ENCODE measurements at places on chromosomes 16 and 17. TPM values are rescaled to one million over a fixed set of nuclear protein-coding genes. Genes with fewer than 3 reads are reported as not detected.

RSPRY1 gene
- 58.4 TPM for total RNA-seq

GRCh38 chr17:8994319-8994718 lies 27.0 kb upstream of the NTN1 start:
- H3K36me3 ChIP-seq: no peaks in the 10 kb centered on the region
- H3K27ac ChIP-seq: no peak overlapping the region
- H3K27me3 ChIP-seq: peaks cover 5% of the 10 kb centered on the region

NKD1 gene
- total RNA-seq: 98.1 TPM

GRCh38 chr17:66235377-66235994 lies 6.3 kb upstream of the APOH start:
- H3K36me3 ChIP-seq: no peaks in the 10 kb centered on the region
- no peak for DNase-seq

KRT9 gene
- total RNA-seq: not detected

DNA sequence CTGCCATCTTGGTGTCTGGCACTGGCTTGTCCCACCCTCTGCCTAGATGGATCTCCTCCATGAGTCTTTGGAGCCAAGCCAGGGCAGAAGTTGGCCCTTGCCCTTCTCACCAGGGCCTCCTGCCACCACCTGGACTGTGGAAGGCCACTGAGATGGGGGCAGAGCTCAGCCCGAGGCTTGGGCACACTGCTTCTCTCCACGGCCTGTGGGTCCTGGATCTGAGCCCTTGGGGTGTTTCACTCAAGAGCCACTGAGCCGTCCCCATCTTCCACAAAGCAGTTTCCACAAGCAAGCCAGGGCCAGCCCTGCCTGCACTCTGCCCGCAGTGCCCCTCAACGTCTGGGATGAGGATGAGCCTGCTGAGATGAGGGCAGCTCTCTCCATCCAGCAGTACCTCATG lies 16.7 kb upstream of the CD300A start:
- DNase-seq: no peak
- H3K27ac ChIP-seq: no peak overlapping the region
- no peaks in the 10 kb centered on the region for H3K36me3 ChIP-seq
- H3K4me1 ChIP-seq: peaks cover 16% of the 10 kb centered on the region

STX1B gene
- total RNA-seq: 0.41 TPM

GRCh38 chr16:56478281-56479049 lies 27.1 kb downstream of the OGFOD1 start:
- H3K36me3 ChIP-seq: no peaks in the 10 kb centered on the region
- H3K4me3 ChIP-seq: no peak overlapping the region
- no peak overlapping the region for H3K27ac ChIP-seq
- no peaks in the 10 kb centered on the region for H3K4me1 ChIP-seq

GRCh38 chr17:48542698-48543106 lies 2.2 kb downstream of the HOXB2 start:
- H3K27me3 ChIP-seq: peaks cover 17% of the 10 kb centered on the region
- peaks cover 26% of the 10 kb centered on the region for H3K4me1 ChIP-seq
- peak overlapping the region; percentile 95 for H3K27ac ChIP-seq
- H3K36me3 ChIP-seq: no peaks in the 10 kb centered on the region

MYH11 gene
- 1,914 TPM for total RNA-seq

PDIA2 gene
- total RNA-seq: 2.6 TPM

CACNA1G gene
- not detected for total RNA-seq

- no peak overlapping the region for H3K4me3 ChIP-seq
- no peak overlapping the region for H3K27ac ChIP-seq
- DNase-seq: no peak
- no peaks in the 10 kb centered on the region for H3K36me3 ChIP-seq
These were observed 7.3 kb upstream of the PRPSAP2 start for GRCh38 chr17:18850679-18851078.

DNA sequence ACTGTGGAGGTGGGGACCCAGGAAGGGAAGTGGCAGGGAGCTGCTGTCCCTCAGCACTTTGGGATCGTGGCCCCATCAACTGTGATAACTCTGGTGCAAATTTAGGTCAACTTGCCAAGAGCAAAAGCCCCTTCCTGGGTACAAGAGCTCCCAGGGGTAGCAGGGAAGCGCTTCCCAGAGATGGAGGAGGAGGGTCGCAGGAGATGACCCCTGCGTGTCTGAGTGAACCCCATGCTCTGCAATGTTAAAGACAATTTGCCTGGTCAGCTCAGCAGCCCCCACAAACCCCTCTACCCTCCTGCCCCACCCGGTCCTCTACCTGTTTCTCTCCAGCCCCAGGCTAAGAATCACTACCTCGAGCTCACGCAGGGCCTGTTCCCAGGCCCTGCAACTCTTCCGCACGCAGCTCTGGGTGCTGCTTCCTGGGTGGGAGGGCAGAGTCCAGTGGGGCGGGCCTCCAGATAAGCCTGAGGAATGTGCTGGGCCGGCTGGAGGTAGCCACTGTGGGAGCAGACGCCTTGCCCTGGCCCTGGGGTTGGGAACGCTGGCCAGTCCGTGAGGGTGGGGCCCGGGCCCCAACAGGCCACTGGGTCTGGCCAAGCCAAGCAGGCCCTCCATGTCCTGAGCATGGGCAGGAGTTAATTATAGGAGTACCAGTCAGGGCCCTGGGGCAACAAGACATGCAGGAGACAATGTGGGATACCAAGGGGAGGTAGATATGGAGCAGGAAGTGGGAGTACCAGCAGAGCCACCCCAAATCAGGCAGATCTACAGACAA lies 6.1 kb downstream of the DOK4 start:
- H3K27ac ChIP-seq: peak overlapping the region; percentile 89
- H3K27me3 ChIP-seq: no peaks in the 10 kb centered on the region
- H3K4me3 ChIP-seq: peak overlapping the region; percentile 27

GRCh38 chr16:87815567-87815966 lies 49.8 kb upstream of the KLHDC4 start:
- DNase-seq: no peak
- no peak overlapping the region for H3K4me3 ChIP-seq
- no peaks in the 10 kb centered on the region for H3K4me1 ChIP-seq
- no peak overlapping the region for H3K27ac ChIP-seq

DNA sequence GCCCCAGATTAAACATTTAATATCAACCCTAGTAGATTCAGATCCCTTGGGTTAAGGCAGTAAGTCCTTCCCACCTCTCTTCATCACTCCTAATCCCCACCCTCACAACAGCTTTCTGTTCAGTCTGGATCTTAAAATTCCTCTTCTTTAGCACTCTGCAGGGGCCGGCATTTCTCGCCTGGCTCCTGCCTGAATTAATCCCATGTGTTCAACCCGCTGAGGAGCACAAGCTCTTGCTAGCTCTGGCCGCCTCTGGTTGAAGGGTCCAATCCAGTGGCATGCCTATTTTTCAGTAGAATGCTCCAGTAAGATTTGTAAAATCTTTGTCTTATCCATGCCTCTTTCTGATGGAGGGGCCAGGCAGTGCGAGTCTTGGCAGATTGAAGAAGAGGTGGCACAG lies 59.2 kb downstream of the CYB5B start:
- H3K36me3 ChIP-seq: no peaks in the 10 kb centered on the region
- H3K27me3 ChIP-seq: no peaks in the 10 kb centered on the region
- no peak overlapping the region for H3K4me3 ChIP-seq
- peaks cover 5% of the 10 kb centered on the region for H3K4me1 ChIP-seq
- H3K27ac ChIP-seq: no peak overlapping the region

KRT25 gene
- total RNA-seq: not detected

- H3K36me3 ChIP-seq: no peaks in the 10 kb centered on the region
- H3K27ac ChIP-seq: peak overlapping the region; percentile 72
- H3K4me1 ChIP-seq: peaks cover 29% of the 10 kb centered on the region
- peak; percentile 48 for DNase-seq
These were observed 11.6 kb downstream of the SLC25A10 start for GRCh38 chr17:81723651-81724209.

DNA sequence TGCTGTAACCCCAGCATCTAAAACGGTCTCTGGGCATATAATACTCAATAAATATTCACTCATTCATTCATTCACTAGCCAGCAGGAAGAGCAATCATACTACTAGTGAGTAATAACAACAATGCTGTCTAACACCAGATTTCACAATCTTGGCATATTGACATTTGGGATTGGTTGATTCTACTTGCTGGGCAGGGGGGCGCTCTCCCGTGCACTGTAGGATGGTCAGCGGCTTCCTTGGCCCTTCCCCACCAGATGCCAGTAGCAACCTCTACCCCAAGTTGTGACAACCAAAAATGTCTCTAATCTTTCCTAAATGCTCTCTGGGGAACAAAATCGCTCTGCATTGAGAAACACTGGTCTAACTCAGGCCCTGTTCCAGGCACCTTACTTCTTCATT lies 20.7 kb downstream of the WFDC1 start:
- H3K4me3 ChIP-seq: no peak overlapping the region
- no peak for DNase-seq
- no peak overlapping the region for H3K27ac ChIP-seq
- H3K27me3 ChIP-seq: no peaks in the 10 kb centered on the region

OTOP2 gene
- 99.1 TPM for total RNA-seq

FBXW10B gene
- total RNA-seq: not detected

- H3K4me1 ChIP-seq: peaks cover 84% of the 10 kb centered on the region
- DNase-seq: peak; percentile 57
- no peaks in the 10 kb centered on the region for H3K36me3 ChIP-seq
- peaks cover 10% of the 10 kb centered on the region for H3K27me3 ChIP-seq
- H3K4me3 ChIP-seq: no peak overlapping the region
- peak overlapping the region; percentile 89 for H3K27ac ChIP-seq
These were observed 100.1 kb downstream of the RAB11FIP4 start for GRCh38 chr17:31491376-31492131.

- H3K4me3 ChIP-seq: no peak overlapping the region
- peaks cover 3% of the 10 kb centered on the region for H3K36me3 ChIP-seq
- H3K4me1 ChIP-seq: no peaks in the 10 kb centered on the region
- H3K27me3 ChIP-seq: no peaks in the 10 kb centered on the region
- peak; percentile 42 for DNase-seq
These were observed 24.8 kb downstream of the MAP1LC3B start for GRCh38 chr16:87416826-87417527.

MYCBPAP gene
- total RNA-seq: 2.7 TPM

- DNase-seq: no peak
- no peak overlapping the region for H3K27ac ChIP-seq
- H3K36me3 ChIP-seq: no peaks in the 10 kb centered on the region
- no peaks in the 10 kb centered on the region for H3K27me3 ChIP-seq
- H3K4me3 ChIP-seq: no peak overlapping the region
- no peaks in the 10 kb centered on the region for H3K4me1 ChIP-seq
These were observed 163.2 kb downstream of the TOX3 start for GRCh38 chr16:52383640-52384292.

SCNN1B gene
- total RNA-seq: 142 TPM

- H3K36me3 ChIP-seq: no peaks in the 10 kb centered on the region
- H3K27ac ChIP-seq: peak overlapping the region; percentile 87
- no peaks in the 10 kb centered on the region for H3K4me1 ChIP-seq
These were observed 178.4 kb downstream of the IRF8 start for GRCh38 chr16:86077243-86077940.

GRCh38 chr17:19533718-19534561 lies at the start of gene SLC47A1:
Gene SLC47A1, plus strand, starts transcription at chr17:19533854. Its CDS starts 86 bp downstream, at chr17:19533940.
- peaks cover 57% of the 10 kb centered on the region for H3K27me3 ChIP-seq
- peaks cover 4% of the 10 kb centered on the region for H3K4me1 ChIP-seq
- peak; percentile 20 for DNase-seq
- H3K27ac ChIP-seq: no peak within 1 kb of the TSS

SDR42E2 gene
- total RNA-seq: not detected

DNA sequence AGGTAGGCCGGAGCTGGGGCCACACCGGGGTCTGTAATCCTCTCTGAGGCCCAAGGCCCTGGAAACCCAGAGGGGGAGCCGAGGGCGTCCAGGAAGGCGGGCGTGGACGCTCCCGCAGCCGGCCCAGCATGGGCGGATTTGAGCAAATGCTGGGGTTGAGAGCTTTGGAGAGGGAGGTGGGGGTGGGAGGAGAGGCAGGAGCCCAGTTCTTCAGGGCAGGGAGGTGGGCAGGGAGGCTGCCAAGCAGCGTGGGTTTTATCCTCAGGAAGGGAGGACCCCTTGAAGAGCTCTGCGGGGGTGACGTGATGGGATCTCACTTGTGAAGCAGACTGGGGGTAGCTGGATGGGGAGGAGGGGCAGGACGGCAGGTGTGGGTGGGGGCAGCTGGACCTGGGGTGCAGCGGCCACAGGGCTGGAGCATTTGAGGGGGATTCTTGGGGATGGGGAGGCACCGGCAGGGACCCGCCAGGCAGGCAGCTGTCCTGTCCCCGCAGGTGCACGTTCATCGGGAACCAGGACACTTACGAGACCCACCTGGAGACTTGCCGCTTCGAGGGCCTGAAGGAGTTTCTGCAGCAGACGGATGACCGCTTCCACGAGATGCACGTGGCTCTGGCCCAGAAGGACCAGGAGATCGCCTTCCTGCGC lies 17.2 kb downstream of the TRAF7 start:
- no peaks in the 10 kb centered on the region for H3K27me3 ChIP-seq
- no peak overlapping the region for H3K4me3 ChIP-seq
- no peaks in the 10 kb centered on the region for H3K4me1 ChIP-seq
- DNase-seq: no peak
- no peak overlapping the region for H3K27ac ChIP-seq
- H3K36me3 ChIP-seq: peaks cover 28% of the 10 kb centered on the region

PRSS33 gene
- total RNA-seq: not detected

OR3A3 gene
- not detected for total RNA-seq

GRCh38 chr16:76976101-76976500 lies 214.9 kb upstream of the MON1B start:
- no peak for DNase-seq
- H3K4me3 ChIP-seq: no peak overlapping the region
- no peaks in the 10 kb centered on the region for H3K27me3 ChIP-seq
- H3K27ac ChIP-seq: no peak overlapping the region

DNA sequence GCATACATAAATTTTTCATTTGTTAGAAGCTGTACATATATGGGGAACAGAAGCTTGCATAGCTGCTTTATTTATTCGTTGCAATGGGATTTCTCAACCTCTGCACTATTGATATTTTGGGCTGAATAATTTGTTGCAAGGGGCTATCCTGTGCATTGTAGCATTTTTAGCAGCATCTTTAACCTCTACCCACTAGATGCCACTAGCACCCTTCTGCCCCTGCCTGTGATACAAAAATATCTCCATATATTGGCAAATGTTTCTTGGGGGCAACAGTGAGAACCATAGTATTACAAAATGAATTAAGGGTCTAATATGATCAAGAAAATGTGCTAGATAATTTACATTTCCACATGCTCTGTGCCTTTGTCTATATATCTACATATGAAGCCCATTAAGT lies 1401.0 kb downstream of the CDH11 start:
- no peaks in the 10 kb centered on the region for H3K36me3 ChIP-seq
- no peak for DNase-seq
- no peak overlapping the region for H3K4me3 ChIP-seq
- no peaks in the 10 kb centered on the region for H3K27me3 ChIP-seq
- H3K27ac ChIP-seq: no peak overlapping the region

DNA sequence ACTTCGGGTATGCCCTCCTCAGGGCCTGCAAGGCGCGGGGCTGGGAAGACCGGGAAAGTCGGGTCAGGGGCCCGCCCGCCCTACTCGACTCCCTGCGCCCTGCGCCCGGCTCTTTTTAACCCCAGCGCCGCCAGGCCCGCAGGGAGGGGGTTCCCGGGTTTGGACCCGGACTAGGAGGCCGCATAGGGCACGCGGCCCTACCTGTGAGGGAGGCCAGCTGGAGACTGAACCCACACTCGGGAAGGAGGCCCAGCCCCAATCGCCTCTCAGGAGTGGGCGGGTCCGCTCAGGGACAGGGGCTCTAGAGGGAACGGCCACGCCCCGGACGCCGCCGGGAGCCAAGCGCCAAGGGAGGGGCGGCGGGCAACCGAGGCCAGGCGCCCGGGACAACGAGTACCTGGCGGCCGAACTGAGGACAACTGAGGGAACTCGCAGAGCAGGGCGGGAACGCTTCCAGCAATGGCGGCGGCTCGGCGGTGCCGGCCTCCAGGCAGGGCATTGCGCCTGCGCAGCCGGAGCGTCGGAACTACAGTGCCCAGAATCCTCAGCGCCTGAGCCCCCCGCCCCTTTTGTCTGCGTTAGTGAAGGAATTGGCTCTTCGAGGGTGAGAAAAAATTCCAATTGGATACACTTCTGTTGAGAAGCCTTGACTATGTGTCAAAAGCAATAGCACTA lies at the start of gene ZNF624:
ZNF624 (minus strand) TSS at position 484 of the 675 bp plus-strand sequence.
- no peaks in the 10 kb centered on the region for H3K27me3 ChIP-seq
- H3K36me3 ChIP-seq: no peaks in the 10 kb centered on the region
- peak within 1 kb of the TSS; percentile 50 for H3K4me3 ChIP-seq
- DNase-seq: peak; percentile 96

Measured in transverse colon (tissue), 4 donors.